Muscle of leg (tissue), 16 donors: ENCODE measurements at places on chromosomes 12 and 14.

GRCh38 chr12:130280231-130280630 lies 57.5 kb upstream of the PIWIL1 start:
- H3K36me3 ChIP-seq = no peaks in the 10 kb centered on the region
- no peak overlapping the region for H3K4me3 ChIP-seq
- H3K27me3 ChIP-seq = peaks cover 3% of the 10 kb centered on the region

DNA sequence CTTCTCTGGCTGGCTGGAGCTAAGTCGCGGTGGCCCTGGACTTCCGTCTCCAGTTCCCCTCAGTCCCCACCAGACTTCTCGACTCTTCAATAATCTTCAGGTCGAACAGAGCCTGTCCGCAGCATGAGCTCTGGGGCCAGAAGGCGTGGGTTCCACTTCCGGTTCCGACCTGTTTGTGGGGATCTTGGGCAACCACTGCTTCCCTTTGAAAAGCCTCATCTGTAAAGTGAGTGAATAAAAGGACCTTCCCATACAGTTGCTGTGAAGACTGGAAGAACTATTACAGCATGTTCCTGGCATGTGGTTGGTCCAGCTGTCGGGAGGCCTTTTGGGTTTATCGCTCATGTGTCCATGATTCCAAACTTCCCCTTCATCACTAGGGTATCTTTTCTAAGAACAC lies 19.4 kb downstream of the ADGRD1 start:
- no peak for DNase-seq
- H3K4me1 ChIP-seq = no peaks in the 10 kb centered on the region
- H3K4me3 ChIP-seq = no peak overlapping the region
- no peaks in the 10 kb centered on the region for H3K36me3 ChIP-seq

- DNase-seq = no peak
- H3K27ac ChIP-seq = no peak overlapping the region
- no peaks in the 10 kb centered on the region for H3K27me3 ChIP-seq
- peaks cover 1% of the 10 kb centered on the region for H3K36me3 ChIP-seq
- no peaks in the 10 kb centered on the region for H3K4me1 ChIP-seq
Observed at GRCh38 chr12:10690906-10691305, 17.1 kb upstream of the STYK1 start.

- no peak for DNase-seq
- H3K27me3 ChIP-seq = no peaks in the 10 kb centered on the region
- H3K4me3 ChIP-seq = no peak overlapping the region
- H3K27ac ChIP-seq = no peak overlapping the region
- H3K36me3 ChIP-seq = no peaks in the 10 kb centered on the region
Observed at GRCh38 chr12:58414398-58414871, 473.1 kb downstream of the ATP23 start.

DNA sequence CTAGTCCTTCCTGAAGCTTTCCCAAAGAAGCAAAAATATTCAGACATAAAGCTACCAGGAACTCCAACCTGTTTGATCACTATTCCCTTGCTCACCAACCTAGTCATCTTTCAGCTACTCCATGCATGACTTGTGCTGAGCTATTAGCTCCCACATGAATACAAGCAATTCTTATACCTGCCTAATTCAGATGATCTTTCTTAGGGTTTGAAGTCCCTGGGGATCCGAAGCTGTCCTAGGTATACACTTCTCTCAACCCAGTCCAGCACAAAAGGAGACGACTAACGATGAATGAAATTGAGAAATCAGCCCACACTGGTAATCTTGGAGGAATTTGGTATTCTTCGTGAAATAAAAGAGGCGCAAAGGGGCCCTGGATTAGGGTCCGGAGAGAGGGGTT lies 631 bp upstream of the PTGR2 start:
- no peaks in the 10 kb centered on the region for H3K36me3 ChIP-seq
- no peaks in the 10 kb centered on the region for H3K27me3 ChIP-seq
- DNase-seq = peak; percentile 20
- H3K4me1 ChIP-seq = peaks cover 12% of the 10 kb centered on the region
- H3K27ac ChIP-seq = peak overlapping the region; percentile 98

- no peak overlapping the region for H3K27ac ChIP-seq
- H3K36me3 ChIP-seq = peaks cover 91% of the 10 kb centered on the region
- no peaks in the 10 kb centered on the region for H3K27me3 ChIP-seq
- H3K4me1 ChIP-seq = peaks cover 26% of the 10 kb centered on the region
- no peak for DNase-seq
Observed at GRCh38 chr12:49795654-49796105, 32.5 kb downstream of the NCKAP5L start.

DNA sequence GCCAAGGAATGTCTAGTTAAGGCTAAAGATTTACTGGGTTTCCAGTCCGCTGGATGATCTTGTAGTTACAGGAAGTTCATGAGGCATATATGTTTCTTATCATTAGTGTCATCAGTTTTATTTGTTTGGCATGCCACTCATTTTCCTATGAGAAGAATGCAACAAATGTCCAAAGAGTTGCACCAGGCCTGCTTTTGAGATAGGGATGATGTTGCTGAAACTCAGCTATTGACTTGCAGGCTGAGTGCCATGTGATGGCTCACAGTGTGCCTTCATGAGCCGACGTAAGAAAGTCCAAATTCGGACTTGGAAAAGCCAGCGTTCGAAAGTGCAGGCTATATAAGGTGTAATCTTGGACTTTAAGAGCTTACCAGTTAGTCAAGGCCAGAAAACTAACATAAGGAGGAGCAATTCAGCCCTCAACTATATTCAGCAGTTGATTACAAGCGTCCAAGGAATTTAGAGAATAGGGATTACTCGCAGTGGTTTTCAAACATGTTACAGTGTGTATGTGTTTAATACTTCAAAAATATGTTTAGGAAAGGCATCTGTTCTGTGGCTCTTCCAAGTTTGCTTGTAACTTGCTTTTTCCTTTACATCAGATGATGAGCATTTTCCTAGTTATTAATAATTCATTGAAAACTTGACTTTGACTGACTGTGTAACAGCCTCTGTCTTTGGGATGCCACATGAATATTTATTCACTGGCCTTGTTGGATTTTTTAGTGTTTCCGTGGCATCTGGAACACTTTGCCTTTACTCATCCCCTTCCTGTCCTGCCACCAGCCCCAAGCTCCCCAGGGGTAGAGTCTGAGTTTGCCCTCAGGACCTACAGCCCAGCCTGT lies 101.3 kb downstream of the LGMN start:
- H3K4me1 ChIP-seq = peaks cover 23% of the 10 kb centered on the region
- peaks cover 28% of the 10 kb centered on the region for H3K36me3 ChIP-seq
- DNase-seq = peak; percentile 86
- no peaks in the 10 kb centered on the region for H3K27me3 ChIP-seq

GRCh38 chr12:131702573-131702877 lies 8.4 kb upstream of the SFSWAP start:
- no peak for DNase-seq
- no peak overlapping the region for H3K27ac ChIP-seq
- no peaks in the 10 kb centered on the region for H3K36me3 ChIP-seq
- H3K4me1 ChIP-seq = no peaks in the 10 kb centered on the region
- H3K27me3 ChIP-seq = no peaks in the 10 kb centered on the region
- H3K4me3 ChIP-seq = no peak overlapping the region

GRCh38 chr14:101022121-101022520 lies 118.6 kb upstream of the RTL1 start:
- no peak overlapping the region for H3K27ac ChIP-seq
- H3K27me3 ChIP-seq = no peaks in the 10 kb centered on the region
- H3K4me3 ChIP-seq = no peak overlapping the region
- peaks cover 94% of the 10 kb centered on the region for H3K36me3 ChIP-seq

- H3K4me1 ChIP-seq = peaks cover 35% of the 10 kb centered on the region
- no peaks in the 10 kb centered on the region for H3K27me3 ChIP-seq
- peak overlapping the region; percentile 63 for H3K27ac ChIP-seq
- DNase-seq = peak; percentile 56
Observed at GRCh38 chr14:49972823-49973222, 79.9 kb downstream of the ARF6 start.
